ENCODE measurements at places on chromosomes 5 and 9. TPM values are rescaled to one million over a fixed set of nuclear protein-coding genes. Genes with fewer than 3 reads are reported as not detected.

The SLC6A19 gene
- not detected for total RNA-seq

The SPOCK1 gene
- 0.54 TPM for total RNA-seq

The FOXD4L3 gene
- total RNA-seq = 0.22 TPM

The BHMT gene
- not detected for total RNA-seq

The GNAQ gene
- total RNA-seq = not detected

The MEIKIN gene
- total RNA-seq = not detected

The DNM1 gene
- 0.65 TPM for total RNA-seq

The LCN10 gene
- total RNA-seq = not detected

The SPAAR gene
- total RNA-seq = not detected

The DBH gene
- not detected for total RNA-seq

The PCDHGB3 gene
- 19.5 TPM for total RNA-seq

The C9orf43 gene
- 0.82 TPM for total RNA-seq

The MOB3B gene
- 0.45 TPM for total RNA-seq

The RRAGA gene
- total RNA-seq = 32.0 TPM

The LAMC3 gene
- not detected for total RNA-seq

The ZNF608 gene
- 12.8 TPM for total RNA-seq

The FABP6 gene
- 0.69 TPM for total RNA-seq

The IL5 gene
- not detected for total RNA-seq

The GHR gene
- total RNA-seq = not detected

The ARHGEF28 gene
- total RNA-seq = not detected

The CD74 gene
- total RNA-seq = 8,933 TPM

The WNT8A gene
- not detected for total RNA-seq

The IL3 gene
- not detected for total RNA-seq

The CDH9 gene
- not detected for total RNA-seq

The SHROOM1 gene
- total RNA-seq = 1.6 TPM

The SOWAHA gene
- total RNA-seq = not detected

The HRCT1 gene
- total RNA-seq = not detected

The PDE6A gene
- not detected for total RNA-seq

The C5orf52 gene
- not detected for total RNA-seq

The OR1Q1 gene
- total RNA-seq = not detected

The SLC44A1 gene
- total RNA-seq = 3.2 TPM

The PRRX2 gene
- not detected for total RNA-seq

The GLRA1 gene
- not detected for total RNA-seq
